Bone marrow (tissue), 2 donors: ENCODE measurements at places on chromosomes 7 and 10.

- DNase-seq = no peak
These were observed 50.2 kb downstream of the EEPD1 start for GRCh38 chr7:36203071-36203790.

DNA sequence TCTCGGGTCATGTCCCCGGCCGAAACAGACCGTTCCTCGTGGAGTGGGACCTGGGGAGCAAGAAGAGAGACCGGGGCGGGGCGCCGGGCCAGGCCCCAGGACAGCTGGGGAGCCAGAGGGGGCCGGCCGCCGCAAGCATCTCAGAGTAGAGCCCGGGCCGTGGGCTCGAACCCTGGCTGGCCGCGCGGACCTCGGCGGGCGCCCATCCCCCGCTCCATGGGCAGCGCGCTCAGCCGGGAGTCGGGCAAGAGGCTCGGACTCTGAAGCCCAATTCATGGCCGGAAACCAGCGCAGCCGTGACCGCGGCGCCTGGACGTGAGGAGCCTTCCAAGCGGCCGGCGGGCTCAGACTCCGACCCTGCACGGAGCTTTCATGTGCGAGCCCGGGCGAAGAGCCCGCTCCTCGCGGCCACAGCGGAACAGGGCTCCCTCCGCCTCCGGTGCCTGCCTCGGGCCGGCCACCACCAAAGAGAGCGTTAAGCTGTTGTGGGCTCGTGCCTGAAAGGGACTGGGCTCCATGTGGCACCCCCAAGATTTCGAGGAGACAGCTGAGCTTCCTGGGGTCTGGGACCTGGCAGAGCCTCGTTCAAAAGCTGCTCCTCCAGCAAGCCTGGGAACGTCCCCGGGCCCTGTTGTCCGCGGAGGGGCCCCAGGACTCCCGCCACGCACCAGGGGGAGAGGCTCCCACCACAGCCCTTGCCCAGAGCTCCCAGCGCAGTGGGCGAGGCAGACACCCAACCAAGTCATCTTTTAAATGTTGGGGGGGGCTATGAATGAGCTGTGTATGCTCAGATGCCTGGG, 757 bp upstream of the GRID1 start:
- no peak for DNase-seq

GRCh38 chr7:154672659-154673415, 330.1 kb downstream of the PAXIP1 start:
- no peak for DNase-seq

GRCh38 chr7:123112833-123113232, 86.9 kb downstream of the SLC13A1 start:
- no peak for DNase-seq

GRCh38 chr10:47143072-47143471, 156.9 kb upstream of the GDF10 start:
- no peak for DNase-seq

DNA sequence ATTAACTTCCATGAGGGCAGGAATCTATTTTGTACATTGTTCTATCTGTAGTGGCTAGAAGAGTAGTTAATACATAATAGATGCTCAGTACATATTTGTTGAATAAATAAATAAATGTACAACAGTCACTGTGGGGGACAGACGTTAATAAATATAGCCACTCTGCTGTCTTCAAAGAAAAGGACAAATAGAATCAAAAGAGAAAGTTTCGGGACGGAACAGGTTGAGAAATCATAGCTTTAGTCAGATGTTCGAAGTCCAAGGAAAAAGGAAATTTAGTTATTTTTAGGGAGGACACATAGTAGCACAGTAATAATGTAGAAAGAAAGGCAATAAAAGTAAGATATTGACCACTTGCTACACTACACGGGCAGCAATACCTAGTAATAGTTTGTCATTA, 861.4 kb downstream of the PCDH15 start:
- DNase-seq = no peak

GRCh38 chr10:35324196-35324595, 12.1 kb upstream of the CCNY start:
- DNase-seq = no peak

- DNase-seq = no peak
These were observed 132.9 kb upstream of the FAM3C start for GRCh38 chr7:121529003-121529402.

DNA sequence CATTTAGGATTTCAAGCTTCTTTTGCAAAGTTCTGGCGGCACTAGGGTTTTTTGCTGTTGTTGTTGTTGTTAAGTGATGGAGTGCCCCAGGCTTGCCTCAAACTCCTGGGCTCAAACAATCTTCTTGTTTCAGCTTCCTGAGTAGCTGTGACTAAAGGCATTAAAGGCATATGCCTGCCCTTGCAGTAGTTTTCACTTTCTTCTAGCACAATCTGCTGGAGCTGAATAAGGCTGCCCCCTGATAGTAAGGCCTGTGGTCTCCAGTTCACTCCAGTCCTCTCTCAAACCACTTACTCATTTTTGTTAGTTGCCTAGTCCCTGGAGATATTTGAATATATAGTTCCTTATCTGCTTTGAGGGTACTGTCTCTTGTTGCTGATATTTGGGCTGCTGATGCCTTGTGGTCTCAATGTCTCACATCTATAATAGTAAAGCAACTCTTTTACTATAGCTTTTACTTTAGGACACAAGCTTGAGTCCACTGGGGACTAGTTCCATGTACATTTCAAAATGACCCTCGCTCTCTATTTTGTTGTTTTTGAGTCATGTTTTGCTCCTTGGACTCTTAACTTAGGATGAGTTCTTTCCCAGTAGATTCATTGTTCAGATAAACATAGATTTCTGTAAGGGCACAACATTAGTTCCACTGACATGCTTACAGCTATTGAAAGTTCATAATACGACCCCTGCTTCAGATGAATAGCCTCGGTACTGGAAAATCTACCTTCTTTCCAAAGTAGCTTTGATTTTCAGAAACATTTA, 25.5 kb downstream of the PHF14 start:
- no peak for DNase-seq

- DNase-seq = no peak
These were observed 68.1 kb upstream of the CAMK2B start for GRCh38 chr7:44393238-44394111.

DNA sequence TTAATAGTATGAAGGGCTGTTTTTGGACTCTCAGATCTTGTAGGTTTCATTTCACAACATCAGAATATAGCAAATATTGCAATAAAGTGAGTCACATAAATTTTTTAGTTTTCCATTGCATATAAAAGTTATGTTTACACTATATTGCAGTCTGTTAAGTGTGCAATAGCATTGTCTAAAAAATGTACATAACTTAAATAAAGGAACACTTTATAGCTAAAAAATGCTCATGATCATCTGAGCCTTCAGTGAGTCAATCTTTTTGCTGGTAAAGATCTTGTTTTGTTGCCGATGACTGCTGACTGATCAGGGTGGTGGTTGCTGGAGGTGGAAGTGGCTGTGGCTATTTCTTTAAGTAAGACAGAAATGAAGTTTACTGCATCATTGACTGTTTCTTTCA, 42.0 kb downstream of the ABCA13 start:
- DNase-seq = no peak

DNA sequence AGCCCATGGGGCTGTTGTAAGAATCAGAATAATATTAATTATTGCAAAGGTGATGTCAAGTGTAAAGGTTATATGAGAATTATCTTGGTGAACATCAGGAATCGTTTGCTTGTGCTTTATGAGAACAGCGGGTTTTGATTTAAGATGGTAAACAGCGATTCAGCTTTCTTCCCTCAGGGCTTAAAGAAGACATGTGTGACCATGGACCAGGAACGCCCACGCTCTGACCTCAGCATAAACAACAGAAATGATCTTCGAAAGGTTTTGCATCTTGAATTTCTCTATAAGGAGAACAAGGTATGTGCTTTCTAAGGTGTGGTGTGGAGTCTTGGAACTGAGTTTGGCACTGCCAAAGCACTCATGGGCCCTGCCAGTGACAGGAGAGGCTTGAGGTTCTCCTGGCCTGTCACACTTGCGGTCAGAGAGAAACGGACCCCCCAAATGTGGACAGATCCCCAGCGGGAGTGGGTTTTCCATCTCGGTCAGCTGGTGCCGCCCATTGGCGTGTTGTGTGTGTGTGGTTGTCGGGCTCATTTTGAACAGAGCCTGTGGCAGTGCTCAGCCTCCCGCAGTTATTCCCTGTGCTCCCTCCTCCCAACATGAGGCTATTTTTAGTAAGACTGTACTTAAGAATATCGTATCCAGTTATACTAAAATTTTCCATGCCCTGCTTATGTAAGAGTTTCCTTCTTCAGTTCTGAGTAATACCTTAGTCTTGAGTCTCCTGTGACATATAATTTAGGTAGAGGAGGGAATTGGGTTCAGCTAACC, 7.2 kb downstream of the MINDY4 start:
- DNase-seq = no peak

- no peak for DNase-seq
These were observed 123.9 kb upstream of the PPIF start for GRCh38 chr10:79223091-79224048.
